ENCODE measurements at places on chromosomes 1 and 21.

GRCh38 chr1:54850069-54850730, 36.8 kb downstream of the DHCR24 start:
- H3K4me1 ChIP-seq = no peaks in the 10 kb centered on the region
- peak overlapping the region; percentile 31 for H3K27ac ChIP-seq
- no peak for DNase-seq
- H3K27me3 ChIP-seq = no peaks in the 10 kb centered on the region
- peaks cover 68% of the 10 kb centered on the region for H3K36me3 ChIP-seq
- H3K4me3 ChIP-seq = no peak overlapping the region

DNA sequence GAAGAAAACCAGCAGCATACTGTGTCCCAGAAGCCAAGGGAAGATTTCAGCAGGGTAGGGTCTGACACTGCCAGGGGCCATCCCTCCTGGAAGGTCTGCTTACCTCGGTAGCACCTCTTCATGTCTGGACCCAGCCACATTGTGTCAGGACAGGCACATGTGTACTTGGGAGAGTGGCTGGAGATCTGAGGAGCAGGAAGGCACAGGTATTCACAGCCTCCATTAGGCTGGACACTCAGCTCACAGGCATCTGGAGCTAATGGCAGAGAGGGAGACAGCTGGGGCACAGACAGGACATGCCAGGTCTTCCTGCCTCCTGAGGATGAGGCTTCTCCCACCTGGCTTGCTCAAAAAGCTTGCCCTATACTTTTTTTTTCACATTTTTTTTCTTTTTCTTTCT, 19.9 kb upstream of the MAGOH start:
- DNase-seq = no peak
- H3K27ac ChIP-seq = peak overlapping the region; percentile 1
- no peaks in the 10 kb centered on the region for H3K27me3 ChIP-seq
- H3K4me3 ChIP-seq = no peak overlapping the region
- peaks cover 16% of the 10 kb centered on the region for H3K36me3 ChIP-seq

GRCh38 chr1:184393962-184394361, 7.1 kb downstream of the C1orf21 start:
- DNase-seq = no peak
- no peak overlapping the region for H3K4me3 ChIP-seq
- no peaks in the 10 kb centered on the region for H3K36me3 ChIP-seq

DNA sequence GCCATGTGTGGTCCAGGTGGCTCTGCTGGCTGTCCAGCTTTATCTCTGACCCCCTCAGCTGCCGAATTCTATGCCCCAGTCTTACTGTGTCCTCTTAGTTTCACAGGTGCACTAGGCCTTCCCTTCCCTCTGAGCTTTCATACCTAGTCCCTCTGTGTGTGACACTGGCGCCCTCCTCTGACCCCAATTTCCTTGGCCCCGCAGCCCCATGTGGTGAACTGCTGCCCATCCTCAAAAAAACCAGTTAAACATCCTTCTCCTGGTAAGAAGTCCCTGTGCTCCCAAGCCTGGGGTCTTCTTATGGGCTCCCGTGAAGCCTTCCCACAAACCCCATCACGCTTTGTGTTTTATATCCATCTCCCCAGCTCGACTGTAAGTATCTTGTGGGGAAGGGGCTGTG, 93.9 kb upstream of the TSPAN2 start:
- no peaks in the 10 kb centered on the region for H3K27me3 ChIP-seq
- no peak for DNase-seq
- no peaks in the 10 kb centered on the region for H3K4me1 ChIP-seq
- H3K4me3 ChIP-seq = no peak overlapping the region
- no peaks in the 10 kb centered on the region for H3K36me3 ChIP-seq
- H3K27ac ChIP-seq = no peak overlapping the region

DNA sequence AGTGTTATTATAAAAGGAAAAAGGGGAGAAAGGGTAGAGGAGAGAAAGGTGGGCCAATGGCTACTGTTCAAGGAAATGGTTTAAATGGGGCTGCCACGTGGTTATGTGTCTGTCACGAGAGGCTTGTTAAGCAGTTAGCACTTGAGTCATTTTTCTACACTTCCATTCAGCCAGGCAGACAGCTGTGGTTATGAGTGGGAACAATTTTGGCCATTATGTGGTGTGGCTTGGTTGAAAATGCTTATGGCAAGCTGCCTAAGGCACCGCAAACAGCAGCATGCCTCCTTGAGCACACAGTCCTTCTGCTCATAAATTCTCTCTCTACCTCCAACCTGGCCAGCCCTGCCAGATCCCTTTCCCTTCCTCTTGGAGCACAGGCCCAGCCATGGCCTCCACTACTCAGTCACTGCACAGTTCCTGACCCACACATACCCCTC, 3.2 kb upstream of the SRM start:
- peaks cover 56% of the 10 kb centered on the region for H3K36me3 ChIP-seq
- H3K27me3 ChIP-seq = no peaks in the 10 kb centered on the region
- no peak overlapping the region for H3K27ac ChIP-seq
- no peak overlapping the region for H3K4me3 ChIP-seq
- DNase-seq = no peak

DNA sequence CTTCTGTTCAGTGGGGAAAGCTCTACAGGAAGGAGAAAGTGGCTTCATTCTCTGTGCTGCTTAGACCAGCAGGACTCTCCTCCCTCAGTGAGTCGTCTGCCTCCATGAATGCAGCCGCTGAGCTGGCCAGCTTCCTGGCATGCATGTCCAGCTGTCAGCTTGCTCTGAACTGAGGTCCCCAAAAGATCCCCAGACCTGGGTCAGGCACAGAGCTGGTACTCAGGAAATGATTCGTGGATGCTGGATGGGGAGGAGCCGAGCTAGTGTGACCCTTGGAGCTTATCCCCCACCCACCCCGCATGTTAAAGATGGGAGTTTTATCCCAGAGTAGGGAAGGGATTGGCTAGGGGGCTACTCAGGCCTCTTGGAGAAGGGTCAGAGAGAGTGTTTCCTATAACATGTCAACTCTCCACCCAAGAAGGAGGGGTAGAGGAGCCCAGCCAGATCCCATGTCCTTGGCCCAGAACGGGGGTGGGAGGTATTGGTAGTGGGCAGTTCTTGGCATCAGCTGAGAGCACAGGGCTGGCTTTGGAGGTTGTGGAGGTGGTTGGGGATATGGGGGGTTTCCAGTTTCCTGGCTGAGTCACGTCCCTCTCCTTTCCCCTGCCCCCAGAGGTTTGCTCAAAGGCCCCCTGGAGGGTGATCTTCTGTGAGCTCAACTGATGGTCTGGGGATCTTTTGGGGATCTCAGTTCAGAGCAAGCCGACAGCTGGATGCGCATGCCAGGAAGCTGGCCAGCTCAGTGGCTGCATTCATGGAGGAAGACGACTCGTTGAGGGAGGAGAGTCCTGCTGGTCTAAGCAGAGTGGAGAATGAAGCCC, 110.1 kb downstream of the FOXD2 start:
- H3K27ac ChIP-seq = no peak overlapping the region
- no peaks in the 10 kb centered on the region for H3K36me3 ChIP-seq
- peaks cover 11% of the 10 kb centered on the region for H3K4me1 ChIP-seq
- H3K4me3 ChIP-seq = no peak overlapping the region

- H3K27ac ChIP-seq = no peak overlapping the region
- no peaks in the 10 kb centered on the region for H3K27me3 ChIP-seq
- no peaks in the 10 kb centered on the region for H3K36me3 ChIP-seq
- H3K4me3 ChIP-seq = no peak overlapping the region
- DNase-seq = no peak
- H3K4me1 ChIP-seq = no peaks in the 10 kb centered on the region
These were observed 138.2 kb downstream of the COL24A1 start for GRCh38 chr1:86018283-86018923.
